Lung (tissue), 17 donors: ENCODE measurements at places on chromosomes 1 and 21. TPM values are rescaled to one million over a fixed set of nuclear protein-coding genes. Genes with fewer than 3 reads are reported as not detected.

- peak; percentile 26 for DNase-seq
Measured at GRCh38 chr1:40422630-40423263, 27.5 kb upstream of the ZFP69B start.

DNA sequence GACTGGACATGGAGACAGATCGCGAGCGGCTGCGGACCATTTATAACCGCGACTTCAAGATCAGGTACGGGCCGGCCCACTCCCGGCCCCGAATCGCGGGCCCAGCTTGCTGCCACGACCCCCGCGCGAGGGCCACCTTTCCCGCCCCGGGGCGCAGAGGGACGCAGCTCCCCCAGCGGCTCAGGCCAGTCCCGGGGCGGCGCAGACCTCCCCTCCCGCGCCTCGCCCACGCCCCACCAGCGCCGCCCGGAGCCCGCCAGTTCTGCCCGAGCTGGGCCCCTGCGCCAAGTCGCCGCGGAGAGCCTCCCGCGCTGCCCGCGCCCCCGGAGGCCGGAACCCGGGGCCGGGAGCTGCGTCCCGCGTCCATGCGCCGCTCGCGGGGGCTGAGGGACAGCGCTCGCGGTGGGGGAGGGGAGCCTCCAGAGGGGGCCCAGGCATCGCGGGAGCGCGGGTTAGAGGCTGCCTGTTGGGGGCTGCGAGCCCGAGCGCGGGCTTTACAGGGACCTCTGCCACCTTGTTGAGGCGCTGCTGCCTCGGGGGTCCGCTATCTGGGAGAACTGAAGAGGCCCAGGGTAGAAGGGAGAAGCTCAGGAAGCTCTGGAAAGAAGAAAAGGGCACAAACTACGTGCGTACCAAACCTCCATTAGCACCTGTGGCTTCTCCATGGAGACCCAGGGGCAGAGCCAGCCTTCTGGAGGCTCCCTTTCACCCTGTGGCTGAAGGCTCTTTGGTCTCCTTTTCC, 698 bp downstream of the MOV10 start:
- peak; percentile 74 for DNase-seq

- no peak for DNase-seq
Measured at GRCh38 chr1:229089586-229090208, 181.2 kb upstream of the RAB4A start.

Gene CFHR1
- polyA plus RNA-seq, result 0.39 TPM

GRCh38 chr1:247797518-247797917, 26.4 kb downstream of the OR14A16 start:
- DNase-seq, result no peak

DNA sequence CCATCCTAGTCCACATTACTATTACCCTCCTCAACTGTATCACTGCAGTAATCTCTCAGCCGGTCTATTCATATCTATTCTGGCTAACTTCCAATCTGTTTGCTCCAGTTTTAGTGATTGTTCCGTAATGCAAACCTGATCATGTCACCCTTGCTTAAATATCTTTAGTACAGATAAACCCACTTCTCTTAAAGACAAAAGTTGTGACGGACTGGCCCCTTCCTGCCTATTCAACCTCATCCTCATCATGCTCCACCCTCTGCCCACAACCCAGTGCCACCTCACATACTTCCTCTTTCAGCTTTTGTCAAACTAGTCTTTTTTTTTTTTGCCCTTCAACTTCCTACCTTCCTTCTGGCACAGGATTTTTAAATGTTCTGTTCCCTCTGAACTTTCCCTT, 2.8 kb upstream of the C1orf162 start:
- DNase-seq, result no peak

DNA sequence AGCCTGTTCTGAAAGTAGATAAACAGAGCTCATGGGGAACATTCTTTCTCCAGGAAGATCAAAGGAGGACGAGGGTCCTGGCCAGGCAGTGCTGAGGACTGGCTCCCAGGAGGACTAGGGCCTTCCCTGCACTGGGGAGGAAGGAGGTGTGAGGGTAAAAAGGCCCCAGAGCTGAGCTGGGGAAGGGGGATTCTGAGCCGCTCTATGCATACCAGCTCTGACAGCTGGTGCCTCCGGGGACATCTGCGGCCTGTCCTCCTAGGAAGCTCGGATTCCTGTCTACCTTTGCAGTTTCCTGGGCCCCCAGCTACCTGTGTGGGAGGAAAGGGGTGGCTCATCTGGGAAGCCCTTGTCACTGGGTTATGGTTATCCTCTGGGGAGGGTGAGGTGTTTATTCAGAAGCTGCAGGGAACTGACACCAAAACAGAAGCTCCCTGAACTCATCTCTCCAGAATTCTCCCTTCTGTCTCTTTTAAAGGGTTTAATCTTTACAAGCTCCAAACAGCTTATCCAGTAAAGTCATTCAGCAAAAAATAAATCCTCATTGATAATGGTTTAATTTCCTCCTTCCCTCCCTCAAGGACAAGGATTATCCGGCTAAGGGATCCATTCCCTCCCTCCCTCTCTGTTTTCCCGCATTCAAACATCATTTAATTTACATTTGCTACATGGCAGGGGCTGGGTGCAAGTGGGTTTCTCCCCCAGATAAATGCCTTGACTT, 31.0 kb downstream of the NENF start:
- DNase-seq, result no peak

DNA sequence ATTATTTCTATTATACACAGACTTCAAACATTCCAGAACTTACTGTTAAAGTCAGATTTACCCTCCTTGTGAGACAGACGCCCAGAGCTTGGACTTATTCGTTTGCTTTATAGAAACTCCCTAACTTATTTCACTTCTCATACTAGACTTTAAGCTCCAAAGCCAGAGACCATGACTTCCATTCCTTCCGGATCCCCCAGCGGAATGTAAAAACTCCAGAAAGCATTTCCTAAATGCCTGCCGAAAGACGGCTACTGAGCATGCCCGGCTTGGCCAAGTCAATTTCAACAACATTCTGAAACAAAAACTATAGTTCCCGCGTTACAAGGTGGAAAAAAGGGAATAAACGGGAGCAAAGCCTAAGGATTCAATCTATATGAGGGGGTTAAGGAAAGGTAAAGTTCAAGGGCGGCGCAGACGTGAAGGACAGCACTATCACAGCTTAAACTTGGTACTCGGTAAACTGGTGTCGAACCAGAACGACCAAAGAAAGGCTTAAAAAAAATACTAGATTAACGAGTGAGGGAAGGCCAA, 1.1 kb downstream of the USP48 start:
- DNase-seq, result peak; percentile 52
